Muscle of leg (tissue), 16 donors: ENCODE measurements at places on chromosomes 3 and 15.
A peak's percentile ranks its signal among the peaks of the same experiment; 100 is the strongest.

GRCh38 chr3:99966662-99967416 lies 147.5 kb downstream of the FILIP1L start:
- DNase-seq = peak; percentile 95

GRCh38 chr3:34212656-34213055 lies 414.2 kb downstream of the PDCD6IP start:
- peak; percentile 50 for DNase-seq

- DNase-seq = peak; percentile 76
Observed at GRCh38 chr3:186277268-186277909, 84.6 kb downstream of the DGKG start.

GRCh38 chr3:134134240-134134639 lies 104.5 kb upstream of the SLCO2A1 start:
- no peak for DNase-seq

- no peak for DNase-seq
Observed at GRCh38 chr3:186418671-186419145, 56.7 kb upstream of the DGKG start.

GRCh38 chr3:123147754-123148535 lies 53.8 kb upstream of the SEC22A start:
- DNase-seq = no peak

DNA sequence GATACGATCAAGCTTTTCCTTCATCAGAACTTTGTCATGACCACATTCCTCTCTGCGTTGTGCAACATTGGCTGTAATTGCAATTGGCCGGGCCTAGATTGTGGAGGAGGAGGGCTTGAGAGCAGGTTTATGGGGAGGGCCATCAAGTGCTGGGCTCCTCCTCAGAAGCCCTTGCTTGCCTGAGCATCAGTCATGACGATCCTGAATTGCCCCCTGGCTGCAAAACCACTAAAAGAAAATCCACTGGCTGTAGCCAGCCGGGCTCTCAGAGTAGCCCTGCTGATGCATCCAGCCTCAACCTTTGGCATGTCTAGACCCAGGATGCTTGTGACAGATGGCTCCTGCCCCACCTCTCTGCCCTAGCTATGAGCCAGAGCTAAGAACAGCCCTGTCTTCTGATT lies 13.4 kb upstream of the TRH start:
- DNase-seq = no peak

DNA sequence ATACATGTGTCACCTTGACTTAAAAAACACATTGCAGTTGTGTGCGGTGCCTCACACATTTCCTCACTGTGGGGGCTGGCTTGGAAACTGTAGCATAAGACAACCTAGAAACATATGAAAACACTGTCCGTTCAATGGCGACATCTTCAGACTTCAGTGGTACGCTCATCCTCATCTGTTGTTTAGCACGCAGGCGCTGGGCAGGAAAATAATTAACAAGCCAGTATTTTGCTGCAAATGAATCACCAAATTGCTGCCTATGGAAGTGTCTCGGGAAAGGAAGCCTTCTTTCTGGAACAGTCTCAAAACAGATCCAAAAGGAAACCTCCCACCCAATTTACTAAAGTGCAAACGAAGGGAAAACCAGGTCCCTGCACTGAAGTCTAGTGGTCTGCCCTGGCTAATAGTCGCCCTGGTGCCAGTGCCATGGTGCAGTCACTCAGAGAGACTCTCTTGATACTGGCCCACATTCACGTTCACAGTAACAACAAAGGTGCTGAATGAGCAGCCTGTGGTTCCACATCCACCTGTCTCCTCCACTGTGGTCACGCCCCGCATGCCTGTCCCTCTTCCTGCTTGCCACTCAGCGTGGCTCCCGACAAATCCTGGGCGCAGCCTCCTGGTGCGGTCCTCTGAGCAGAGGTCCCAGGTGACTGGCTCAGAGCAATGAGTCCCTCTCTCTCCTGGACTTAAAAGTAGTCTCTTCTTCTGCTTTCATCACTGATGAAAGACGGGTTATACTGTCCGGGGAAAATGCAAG lies 35.6 kb upstream of the MUC13 start:
- DNase-seq = no peak

DNA sequence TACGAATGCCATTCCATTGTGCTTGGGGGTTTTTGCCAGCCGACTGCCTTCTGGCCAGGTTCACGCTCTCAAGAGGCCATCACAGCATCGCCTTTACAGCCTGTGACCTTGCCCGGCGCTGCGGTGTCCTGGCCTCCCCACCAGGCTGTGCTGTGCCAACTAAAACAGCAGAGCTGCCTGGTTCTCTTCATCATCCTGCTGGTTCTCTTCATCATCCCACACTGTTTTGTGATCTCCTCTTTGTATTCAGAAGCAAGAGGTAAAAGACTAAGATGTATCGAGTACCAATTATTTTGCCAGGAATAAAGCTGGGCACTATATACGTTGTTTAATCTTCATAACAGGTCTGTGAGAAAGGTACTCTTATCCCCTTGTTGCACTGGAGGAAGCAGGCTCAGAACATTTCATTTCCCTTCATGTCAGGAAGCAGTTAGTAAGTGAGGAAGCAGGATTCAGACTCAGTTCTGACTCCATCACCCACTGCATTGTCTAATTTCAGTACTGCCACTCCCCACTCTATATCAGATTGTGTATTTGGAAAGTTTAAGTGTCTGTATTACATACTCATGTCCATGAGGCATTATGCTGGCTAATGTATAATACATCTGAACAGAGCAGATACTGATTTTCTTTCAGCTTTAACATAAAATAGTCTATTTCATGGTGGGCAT lies 92.7 kb downstream of the LRRC28 start:
- peak; percentile 13 for DNase-seq

DNA sequence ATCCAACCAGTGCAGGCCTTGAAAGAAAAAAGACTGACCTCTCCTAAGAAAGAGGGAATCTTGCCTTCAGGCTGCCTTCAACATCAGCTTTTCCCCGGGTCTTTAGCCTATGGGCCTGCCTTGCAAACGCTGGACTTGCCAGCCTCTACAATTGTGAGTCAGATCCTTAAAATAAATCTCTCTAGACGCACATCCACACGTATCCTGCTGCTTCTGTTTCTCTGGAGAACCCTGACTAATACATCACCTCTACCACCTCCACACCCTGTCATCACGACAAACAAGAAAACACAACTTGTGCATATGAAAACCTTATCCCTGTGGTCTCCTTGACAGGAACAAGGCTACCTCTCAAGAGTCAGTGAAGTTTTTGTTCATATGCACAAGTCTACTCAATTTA lies 11.8 kb downstream of the CYFIP1 start:
- DNase-seq = no peak

GRCh38 chr15:96860741-96861140 lies 530.2 kb downstream of the NR2F2 start:
- peak; percentile 29 for DNase-seq

GRCh38 chr3:172520301-172520831 lies 2.9 kb downstream of the TNFSF10 start:
- DNase-seq = no peak

DNA sequence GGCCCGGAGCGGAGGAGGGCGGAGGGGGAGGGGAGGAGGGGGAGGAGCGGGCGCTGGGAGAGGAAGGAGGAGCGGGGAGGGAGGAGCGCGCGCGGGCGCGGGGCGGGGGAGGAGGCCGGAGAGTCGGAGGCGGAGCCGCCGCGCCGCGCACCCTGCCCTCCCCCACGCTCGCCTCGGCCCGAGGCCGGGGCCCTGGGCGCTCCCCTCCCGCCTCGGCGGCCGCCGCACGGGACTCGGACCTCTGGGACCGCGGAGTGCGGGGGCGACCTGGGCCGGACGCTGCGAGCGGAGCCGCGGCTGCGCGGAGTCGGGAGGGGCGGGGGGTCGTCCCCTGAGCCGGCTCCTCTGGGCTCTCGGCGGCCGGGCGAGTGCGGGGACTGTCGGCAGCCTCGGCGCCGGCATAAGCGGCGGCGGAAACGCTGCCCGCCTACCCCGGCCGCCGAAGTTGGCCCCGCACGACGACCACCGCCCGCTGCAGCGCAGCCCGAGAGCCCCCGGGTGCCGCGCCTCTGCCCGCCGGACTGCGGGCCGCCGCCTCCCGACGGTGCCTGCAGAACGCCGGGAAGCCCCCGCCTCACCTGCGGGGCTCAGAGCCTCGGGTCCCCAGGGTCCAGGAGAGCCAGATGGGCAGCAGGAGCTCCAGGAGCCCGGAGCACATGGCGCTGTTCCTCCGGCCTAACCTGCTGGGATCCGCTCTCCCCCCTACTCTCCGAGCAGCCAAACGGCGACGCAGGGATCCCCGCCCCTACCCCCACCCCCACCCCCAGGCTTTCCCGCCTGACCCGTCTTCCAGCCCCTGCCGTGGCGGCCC lies 406 bp upstream of the GABRB3 start:
- peak; percentile 48 for DNase-seq
